ENCODE measurements at places on chromosomes 13 and 19.

- DNase-seq = peak; percentile 93
Measured at GRCh38 chr13:30744056-30744680, 8.8 kb downstream of the ALOX5AP start.

GRCh38 chr19:16628984-16629691 lies 1.1 kb upstream of the MED26 start:
- DNase-seq = no peak

DNA sequence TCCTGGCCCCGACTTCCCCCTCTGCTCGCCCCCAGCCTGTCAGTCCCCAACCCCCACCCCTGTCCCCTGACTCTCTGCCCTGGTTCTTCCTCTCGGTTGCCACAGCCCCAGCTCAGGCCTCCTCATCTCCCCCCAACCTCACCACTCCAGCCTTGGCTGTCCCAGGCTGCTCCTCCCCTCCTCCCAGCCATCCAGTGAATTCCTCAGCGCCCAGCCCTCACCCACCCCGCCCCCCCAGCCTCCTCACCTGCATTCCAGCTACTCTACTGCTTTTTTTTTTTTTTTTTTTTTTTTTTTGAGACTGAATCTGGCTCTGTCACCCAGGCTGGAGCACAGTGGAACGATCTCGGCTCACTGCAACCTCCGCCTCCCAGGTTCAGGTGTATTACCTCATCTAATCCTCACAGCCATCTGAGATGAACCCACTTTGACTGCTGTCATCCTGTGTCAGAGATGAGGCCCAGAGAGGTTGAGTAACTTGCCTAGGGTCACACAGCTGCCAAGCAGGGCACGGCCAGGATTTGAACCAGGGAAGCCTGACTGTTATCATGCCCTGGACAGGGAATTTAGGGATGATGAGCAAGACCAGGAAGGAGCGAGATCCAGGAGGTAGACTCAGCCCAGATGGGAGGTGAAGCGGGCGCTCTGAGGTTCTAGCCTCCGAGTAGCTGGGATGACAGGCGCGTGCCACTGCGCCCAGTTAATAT lies 2.6 kb downstream of the SULT2B1 start:
- DNase-seq = no peak

DNA sequence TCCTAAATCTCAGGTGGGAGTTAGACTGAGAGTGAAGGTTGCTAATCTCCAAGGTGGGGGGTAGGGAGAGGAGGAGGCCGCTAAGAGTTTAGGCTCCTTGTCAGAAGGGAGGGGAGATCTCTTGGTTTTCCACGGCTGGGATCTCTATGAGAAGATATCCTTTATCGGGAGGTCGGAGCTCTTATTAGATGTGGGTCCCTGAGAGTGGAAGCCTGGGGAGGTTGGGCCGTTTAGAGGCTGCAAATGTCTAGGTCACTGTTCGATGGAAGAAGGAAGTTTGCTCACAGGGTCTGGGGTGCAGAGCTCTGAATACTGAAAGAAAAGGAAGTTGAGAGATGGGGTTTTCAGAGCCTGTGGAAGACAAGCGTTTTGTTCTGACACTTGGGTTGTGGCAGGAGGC lies 3.8 kb downstream of the MYADM start:
- no peak for DNase-seq

DNA sequence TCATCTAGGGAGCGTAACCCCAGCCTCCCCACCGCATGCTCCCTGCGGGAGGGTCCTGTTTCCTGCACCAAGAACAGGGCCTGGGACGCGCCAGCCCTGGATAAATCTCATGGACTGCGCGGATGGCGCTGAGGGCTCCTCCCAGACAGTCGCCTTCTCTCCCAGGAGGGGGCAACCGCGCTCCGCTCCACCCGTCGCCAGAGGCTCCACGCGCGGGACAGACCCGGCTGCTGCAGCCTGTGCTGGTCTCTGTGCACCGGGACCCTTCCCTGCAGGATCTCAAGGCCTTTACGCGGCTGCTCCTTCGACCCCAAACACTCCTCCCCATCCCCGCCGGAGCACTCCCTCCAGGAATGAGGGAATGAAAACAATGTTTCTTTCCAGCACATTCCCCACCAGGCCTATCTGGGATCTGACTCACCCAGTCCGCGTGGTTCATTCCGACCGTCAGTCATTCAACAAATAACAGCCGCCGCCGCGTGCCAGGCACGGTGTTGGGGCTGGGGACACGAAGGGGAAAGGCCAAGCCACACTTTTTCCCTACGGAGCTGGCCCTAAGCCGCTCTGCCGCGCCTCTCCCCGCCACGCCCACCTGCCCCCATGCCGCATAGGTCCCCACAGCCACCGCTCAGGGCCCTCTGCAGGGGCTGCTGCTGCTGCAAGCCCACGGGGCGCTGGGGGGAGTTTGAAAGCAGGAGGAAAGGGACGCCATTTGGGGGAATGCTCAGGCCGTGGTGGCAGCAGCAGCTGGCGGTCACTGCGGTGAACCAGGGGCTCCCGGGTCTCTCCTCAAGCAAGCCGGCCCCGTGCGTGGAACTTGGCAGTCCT lies 6.0 kb downstream of the PNMA8B start:
- no peak for DNase-seq

DNA sequence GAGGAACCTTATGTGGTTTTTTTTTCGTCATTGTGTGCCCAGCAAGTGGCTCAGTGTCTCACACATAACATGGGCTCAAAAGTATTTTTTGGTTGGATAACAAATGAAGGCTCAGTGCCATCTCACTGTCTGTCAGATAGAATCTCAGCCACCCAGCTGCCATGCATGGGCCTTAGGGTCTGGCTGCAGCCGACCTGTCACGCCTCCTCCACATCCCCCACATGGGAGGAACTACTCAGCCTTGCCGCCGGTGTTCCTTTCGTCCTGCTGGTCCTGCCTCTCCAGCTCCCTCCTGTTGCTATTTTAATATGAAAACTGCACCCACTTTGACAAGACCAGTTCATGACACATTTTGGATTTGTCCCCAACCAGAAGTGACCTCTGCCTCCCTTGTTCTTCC lies 121.2 kb downstream of the SHISA2 start:
- DNase-seq = no peak
